Stimulated activated CD4-positive, alpha-beta T cell treated with anti-CD3 and anti-CD28 coated beads, Interleukin-15, amount 100 ng/mL, for 48 hours (primary cell): ENCODE measurements at places on chromosomes 7 and 10.

GRCh38 chr7:37083311-37084096 is 359.2 kb upstream of the AOAH start:
- DNase-seq = no peak

DNA sequence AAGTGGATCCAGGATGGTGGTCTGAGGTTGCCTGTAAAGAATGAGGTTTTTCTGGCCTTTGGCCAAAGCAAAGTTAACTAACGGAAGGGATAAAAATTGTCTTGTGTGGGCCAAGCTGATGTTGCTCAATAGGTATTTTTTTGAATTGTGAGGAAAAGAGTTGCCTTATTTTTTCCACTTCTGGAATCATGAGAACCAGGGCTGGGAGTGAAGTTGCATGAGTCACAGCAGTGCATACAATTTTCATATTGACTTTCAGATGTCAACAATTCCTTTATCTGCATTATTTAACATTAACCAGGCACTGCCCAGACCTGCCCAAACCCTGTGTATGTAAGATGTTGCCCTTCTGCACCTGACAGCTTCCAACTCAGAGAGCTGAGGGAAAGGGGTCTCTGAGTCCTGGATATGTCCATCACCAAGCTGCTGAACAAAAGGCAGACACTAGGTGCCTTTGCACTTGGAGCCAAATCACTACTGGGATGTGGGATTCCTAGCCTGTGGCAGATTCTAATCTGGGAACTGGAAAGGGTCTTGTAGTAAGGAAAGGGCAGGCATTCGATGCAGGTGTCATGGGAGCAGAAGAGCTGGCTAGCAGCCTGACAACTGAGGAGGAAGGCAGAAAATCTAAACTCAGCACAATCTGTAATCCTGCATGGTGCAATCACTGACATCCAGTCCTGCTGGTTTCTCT is 52.3 kb upstream of the SLC35B4 start:
- DNase-seq = no peak

GRCh38 chr10:103067484-103067883 is 125.6 kb downstream of the NT5C2 start:
- DNase-seq = no peak

GRCh38 chr7:73704640-73705550 is 14.6 kb downstream of the STX1A start:
- DNase-seq = no peak

GRCh38 chr7:102117743-102118142 is 168.9 kb upstream of the SH2B2 start:
- DNase-seq = no peak

DNA sequence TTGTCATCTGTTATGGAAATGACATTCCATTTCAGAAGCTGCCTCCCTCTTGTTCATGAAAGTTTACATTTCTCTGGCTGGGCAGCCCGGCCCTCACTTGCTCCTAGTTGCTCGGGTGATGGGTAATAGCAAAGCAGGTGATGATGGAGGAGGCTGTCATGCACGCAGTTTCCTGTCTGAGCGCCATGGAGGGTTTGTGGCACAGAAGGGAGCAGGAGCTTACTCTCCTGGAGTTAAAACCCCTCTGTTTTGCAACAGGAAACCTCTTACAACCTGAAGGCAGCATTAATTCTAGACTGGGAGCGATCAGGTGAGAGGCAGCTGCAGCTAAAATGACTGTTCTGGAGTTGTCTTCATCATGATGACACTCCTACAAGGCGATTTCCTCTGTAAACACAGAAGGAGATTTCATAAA is 34.1 kb upstream of the MKI67 start:
- DNase-seq = no peak

DNA sequence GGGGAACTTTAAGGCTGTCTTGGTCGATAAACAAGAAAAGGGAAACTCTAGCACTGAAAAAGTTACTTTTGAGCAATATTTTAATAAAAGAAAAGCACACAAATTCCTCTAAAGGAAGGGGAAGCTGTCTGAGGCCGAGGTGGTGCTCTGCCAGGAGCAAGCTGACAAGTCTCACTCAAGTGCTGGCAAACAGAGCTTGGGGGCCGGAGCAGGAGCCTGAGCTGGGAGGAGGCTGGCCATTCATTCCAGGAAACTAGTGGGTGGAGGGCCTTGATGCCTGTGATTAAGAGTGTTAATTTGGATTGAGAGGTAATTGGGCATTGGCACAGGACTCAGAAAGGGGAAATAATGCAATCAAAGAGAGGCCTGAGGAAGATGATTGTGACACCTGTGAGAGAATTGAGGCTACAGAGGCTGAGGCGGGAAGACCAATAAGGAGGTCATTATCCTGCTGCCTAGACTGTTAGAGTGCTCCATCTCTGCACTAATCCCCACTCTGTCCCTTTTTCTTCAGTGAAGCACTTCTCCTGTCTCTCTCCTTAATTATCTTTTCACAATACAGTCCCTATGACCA is 154.9 kb upstream of the COL1A2 start:
- no peak for DNase-seq
